Left kidney (tissue), 8 donors: ENCODE measurements at places on chromosomes 7 and 10.

GRCh38 chr7:54330216-54330800 lies 211.9 kb upstream of the VSTM2A start:
- DNase-seq: no peak

GRCh38 chr10:110612087-110612486 lies 32.0 kb upstream of the RBM20 start:
- no peak for DNase-seq

- DNase-seq: no peak
Measured at GRCh38 chr10:49081547-49082275, 33.6 kb downstream of the VSTM4 start.

DNA sequence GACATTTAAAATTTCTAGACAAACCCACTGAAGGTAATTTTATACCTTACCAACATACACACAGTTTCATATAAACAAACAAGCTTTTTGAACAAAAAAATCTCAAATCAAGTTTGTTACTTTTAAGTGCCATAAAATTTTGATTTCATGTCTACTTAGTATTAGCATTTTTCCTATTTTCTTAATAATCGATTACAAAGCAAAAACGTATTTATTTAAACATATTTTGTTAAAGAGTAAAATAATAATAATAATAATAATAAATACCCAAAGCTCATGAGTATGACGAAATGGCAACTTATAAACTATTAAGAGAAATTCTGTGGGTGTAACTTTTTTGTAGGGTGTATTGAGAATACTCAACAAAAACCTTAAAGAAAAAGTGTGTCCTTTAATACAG lies 177.6 kb downstream of the GALNT11 start:
- DNase-seq: no peak

- no peak for DNase-seq
Measured at GRCh38 chr10:110750931-110751330, 106.8 kb downstream of the RBM20 start.

- DNase-seq: no peak
Measured at GRCh38 chr10:107553470-107553869, 389.0 kb upstream of the SORCS1 start.

- DNase-seq: no peak
Measured at GRCh38 chr10:34370126-34370525, 445.0 kb downstream of the PARD3 start.

GRCh38 chr7:47371317-47371716 lies 210.6 kb downstream of the TNS3 start:
- DNase-seq: no peak

- DNase-seq: no peak
Measured at GRCh38 chr10:95181726-95182125, 12.3 kb upstream of the ACSM6 start.

DNA sequence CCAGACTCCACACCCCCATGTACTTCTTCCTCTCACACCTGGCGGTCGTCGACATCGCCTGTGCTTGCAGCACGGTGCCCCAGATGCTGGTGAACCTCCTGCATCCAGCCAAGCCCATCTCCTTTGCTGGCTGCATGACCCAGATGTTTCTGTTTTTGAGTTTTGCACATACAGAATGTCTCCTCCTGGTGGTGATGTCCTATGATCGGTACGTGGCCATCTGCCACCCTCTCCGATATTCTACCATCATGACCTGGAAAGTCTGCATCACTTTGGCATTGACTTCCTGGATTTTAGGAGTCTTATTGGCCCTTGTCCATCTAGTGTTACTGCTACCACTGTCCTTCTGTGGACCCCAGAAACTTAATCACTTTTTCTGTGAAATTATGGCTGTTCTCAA lies 4.8 kb downstream of the OR2A25 start:
- DNase-seq: no peak

DNA sequence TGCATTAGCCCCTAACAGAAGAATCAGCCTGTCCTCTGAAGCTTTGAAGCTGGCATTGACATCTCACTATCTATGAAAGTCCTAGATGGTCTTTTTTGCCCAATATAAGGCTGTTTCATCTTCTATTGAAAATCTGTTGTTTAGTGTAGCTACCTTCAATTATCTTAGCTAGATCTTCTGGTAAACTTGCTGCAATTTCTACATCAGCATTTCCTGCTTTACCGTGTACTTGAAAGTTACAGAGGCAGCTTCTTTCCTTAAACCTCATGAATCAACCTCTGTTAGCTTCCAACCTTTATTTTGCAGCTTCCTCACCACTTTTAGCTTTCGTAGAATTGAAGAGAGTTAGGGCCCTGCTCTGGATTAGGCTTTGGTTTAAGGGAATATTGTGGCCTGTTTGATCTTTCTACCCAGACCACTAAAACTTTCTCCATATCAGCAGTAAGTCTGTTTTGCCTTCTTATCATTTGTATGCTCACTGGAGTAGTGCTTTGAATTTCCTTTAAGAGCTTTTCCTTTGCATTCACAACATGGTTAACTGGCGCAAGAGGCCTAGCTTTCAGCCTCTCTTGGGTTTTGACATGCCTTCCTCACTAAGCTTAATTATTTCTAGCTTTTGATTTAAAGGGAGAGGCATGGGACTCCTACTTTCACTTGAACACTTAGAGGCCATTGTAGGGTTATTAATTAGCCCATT lies 32.5 kb downstream of the ARID5B start:
- no peak for DNase-seq

GRCh38 chr10:113563306-113564088 lies 10.6 kb downstream of the HABP2 start:
- peak; percentile 59 for DNase-seq

DNA sequence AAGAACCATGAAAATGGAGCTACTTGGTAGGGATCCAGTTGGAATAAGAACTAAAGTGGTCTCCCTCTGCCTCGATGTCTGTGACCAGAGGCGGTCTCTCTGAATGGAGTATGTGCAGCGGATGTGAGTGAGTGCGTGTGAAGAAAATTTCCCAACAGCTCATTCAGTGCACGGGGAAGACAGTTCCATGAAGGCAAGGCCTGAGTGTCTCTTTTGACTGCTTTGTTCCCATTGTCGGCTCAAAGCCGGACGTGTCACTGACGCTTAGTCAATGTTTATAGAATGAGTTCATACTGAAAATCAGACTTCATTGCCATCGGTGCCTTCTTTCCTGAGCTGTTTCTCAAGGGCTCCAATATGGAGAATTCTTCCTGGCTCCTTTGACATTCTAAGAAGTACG lies 55.3 kb upstream of the GRB10 start:
- no peak for DNase-seq

GRCh38 chr10:3482200-3482993 lies 302.6 kb downstream of the KLF6 start:
- DNase-seq: peak; percentile 93

DNA sequence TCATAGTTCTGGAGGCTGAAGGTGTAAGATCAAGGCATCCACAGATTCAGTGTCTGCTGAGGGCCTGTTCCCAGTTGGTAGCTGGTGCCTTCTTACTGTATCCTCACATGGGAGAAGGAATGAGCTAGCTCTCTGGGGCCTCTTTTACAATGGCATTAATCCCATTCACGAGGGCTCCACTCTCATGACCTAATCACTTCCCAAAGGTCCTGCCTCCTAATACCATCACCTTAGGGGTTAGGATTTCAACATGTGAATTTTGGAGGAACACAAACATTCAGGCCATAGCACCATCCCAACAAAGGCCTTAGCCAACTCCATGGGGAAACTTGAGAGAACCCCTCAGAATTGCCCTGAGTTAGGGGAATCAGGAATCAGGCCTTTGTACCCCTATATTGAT lies 66.1 kb upstream of the CREB5 start:
- DNase-seq: no peak

DNA sequence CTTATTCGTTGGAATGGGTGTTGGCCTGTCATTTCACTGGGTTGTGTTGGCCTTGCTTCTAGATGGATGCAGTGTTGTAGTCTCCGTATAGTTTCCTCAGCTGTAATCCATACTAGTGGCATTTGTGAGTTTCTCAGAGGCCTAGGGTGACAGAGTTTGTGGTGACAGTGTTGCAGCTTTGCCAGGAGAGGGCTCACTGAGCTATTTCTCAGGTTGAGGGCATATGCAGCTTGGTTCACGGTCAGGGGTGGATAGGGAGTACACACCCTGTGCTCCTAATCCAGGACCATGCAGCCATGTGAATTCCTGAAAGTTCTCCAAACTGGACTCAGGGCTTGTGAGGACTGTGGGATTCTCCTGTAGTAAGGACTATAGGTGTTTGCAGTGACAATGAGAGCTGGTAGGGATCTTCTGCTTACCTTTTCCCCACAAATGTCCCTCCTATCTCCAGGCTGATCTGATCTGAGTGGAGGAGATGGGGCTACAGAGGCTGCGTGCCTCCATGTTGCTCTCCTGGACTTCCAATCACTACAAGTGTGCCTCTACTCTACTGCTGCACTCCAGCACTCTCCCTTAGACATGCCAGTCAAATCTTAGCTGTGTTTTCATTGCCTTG lies 229.0 kb downstream of the STK31 start:
- DNase-seq: peak; percentile 22

GRCh38 chr10:79285315-79286197 lies 61.7 kb upstream of the PPIF start:
- no peak for DNase-seq

- no peak for DNase-seq
Measured at GRCh38 chr7:131882321-131882720, 325.9 kb upstream of the PODXL start.

DNA sequence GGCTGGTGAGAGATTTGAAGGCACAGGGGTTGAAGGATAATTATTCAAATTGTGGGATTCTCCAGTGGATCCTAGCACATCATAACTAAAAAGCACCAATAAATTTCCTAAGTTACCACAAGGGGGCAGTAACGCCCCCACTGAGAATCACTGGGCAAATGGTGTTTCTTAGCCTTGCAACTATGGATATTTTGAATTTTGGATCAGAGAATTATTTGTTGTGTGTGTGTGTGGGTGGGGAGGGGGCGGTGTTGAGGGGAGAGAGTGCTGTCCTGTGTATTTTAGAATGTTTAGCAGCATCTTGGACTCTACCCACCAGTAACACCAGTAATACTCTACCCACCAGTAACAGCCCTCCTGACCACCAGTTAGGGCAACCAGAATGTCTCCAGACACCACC lies 63.3 kb upstream of the PRKG1 start:
- DNase-seq: peak; percentile 32

- no peak for DNase-seq
Measured at GRCh38 chr7:13987395-13987794, 2.1 kb downstream of the ETV1 start.

GRCh38 chr7:127755521-127755920 lies 103.5 kb downstream of the SND1 start:
- DNase-seq: no peak

GRCh38 chr7:114962441-114962840 lies 40.5 kb downstream of the MDFIC start:
- DNase-seq: no peak

DNA sequence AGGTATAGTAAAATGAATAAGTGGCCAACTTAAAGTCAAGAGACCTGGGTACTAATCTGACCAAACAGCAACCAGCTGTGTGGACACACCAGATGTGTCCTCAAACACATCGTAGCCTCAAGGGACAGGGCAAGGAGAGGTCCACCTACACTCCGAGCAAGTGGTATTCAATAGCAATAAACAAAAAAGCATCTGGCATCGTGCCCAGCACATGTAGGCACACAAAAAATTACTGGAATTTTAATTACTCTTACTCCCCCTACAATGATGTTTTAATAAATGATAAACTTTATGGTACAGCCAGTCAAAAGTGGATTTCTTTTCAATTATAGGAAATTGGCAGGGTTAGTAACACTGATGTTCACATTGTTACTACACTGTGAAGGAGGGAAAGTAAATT lies 3.5 kb upstream of the RGS10 start:
- DNase-seq: peak; percentile 32

GRCh38 chr7:7266257-7266881 lies 84.0 kb downstream of the C1GALT1 start:
- DNase-seq: no peak

- no peak for DNase-seq
Measured at GRCh38 chr7:128697302-128697905, 25.3 kb downstream of the GARIN1A start.
